ENCODE measurements at places on chromosomes 3 and 15.
A peak's percentile ranks its signal among the peaks of the same experiment; 100 is the strongest.

GRCh38 chr15:65333148-65333820 is 28.8 kb downstream of the RNU5B-1 start:
- DNase-seq: no peak

DNA sequence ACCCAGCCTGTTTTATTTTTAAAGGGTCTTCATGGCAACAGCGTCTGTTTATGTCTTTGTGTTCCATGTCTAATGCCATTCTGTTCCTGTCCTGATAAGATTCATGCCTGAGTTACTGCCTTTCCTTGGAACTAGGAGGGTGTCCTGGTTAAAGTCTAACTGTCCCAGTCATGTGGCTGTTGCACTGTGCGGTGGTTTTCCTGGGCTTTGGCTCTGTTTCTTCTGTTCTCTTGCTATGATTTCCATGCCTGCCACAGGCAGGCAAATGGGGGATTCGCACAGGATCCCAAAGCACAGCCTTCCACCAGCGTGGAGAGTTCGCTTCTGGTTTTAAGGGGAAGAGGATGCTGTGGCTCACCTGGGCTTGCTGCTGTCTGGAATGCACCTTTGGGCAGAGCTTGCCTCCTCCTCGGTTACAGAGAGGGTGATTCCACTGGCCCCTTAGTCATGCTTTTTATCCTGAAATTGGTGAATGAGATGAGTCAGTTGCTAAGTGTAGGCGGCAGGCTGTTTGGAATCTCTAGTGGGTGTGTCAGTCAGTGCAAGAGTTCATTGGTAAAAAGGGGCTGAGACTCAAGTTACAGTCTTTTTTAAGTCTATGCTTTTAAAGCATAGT is 86.8 kb downstream of the CCK start:
- DNase-seq: no peak

- peak; percentile 3 for DNase-seq
Measured at GRCh38 chr3:30263925-30264313, 342.5 kb upstream of the TGFBR2 start.

GRCh38 chr15:101359365-101359947 is 64.4 kb upstream of the SNRPA1 start:
- no peak for DNase-seq

DNA sequence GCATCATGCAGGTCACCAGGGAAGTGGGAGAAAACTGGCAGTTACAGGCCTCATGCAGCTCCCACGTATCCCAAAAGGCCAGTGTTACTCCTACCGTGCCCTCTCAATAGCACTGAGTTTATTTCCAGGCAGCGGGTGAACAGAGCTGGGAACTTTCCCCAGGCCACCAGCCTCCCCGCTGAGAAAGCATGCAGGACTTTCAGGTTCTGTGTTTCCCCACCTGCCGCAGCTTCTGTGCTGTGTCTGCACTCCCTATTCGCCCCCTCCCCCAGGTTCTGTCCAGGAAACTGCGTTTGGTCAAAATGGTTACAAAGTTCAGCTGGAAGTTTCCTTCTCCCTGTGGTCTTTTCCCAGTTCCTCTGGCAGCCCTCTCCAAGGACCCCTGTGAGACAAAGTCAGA is 21.4 kb downstream of the NEK11 start:
- DNase-seq: no peak

Data from activated T-cell treated with anti-CD3 and anti-CD28 coated beads for 48 hours (primary cell).